ENCODE measurements at places on chromosomes 16 and 17.

DNA sequence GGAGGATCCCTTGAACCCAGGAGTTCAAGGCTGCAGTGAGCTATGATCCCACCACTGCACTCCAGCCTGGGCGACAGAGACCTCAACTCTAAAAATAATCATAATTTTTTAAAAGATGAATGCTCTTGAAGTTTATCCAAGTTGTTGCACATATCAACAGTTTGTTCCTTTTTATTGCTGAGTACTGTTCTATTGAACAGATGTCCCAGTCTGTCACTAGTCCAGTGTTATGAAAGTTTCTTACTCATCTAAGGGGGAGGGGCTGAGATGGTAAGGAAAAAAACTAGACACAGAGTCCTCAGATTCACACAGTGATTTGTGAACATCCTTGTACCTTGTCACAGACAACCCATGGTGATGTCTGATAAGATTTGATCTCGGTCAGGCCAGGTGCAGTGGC is 3.9 kb downstream of the ACAP1 start:
- no peak for DNase-seq

DNA sequence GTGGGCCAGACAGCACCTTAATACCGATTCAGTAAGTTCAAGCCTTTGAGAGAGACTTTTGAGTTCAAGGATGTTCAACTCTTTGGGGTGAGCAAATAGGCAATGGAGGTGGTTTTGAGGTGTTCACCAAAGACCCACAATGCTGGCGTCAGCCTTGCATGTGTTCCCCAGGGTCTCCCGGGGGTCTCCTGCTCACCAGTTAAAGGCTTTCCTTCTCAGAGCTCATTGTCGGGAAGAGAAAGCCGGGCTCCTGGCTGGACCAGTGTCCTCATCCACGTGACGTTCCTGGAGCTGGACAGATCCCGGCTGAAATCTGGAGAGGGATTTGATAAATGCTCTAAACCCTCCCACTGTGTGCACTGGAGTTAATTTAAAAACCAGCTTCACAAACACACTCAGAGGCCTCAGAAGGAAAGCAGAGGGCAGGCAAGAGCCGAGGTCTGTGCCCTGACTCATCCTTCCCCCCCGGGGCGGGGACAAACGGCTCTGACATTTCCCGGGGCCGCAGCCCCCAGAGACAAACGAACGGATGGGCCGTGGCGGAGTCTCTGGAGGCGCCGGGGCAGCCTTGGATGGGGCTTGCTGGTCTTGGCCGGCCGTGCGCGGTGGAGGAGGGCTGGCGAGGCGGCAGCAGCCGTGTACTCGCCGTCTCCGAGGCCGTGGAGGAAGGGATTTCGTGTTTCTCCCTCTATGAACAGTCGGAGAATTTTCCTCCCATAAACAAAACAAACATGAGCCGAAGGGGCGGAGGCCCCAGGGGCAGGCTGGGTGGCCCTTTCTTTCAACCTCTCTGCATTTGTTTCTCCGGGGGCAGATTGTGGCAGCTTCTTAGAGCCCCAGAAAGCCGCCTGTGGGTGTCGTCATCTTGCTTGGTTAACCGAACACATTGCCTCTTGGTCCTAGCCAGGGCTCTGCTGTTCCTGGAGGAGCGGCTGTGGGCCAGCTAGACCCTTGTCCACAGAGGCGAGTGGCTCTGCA is 94.2 kb downstream of the NTN1 start:
- DNase-seq: peak; percentile 28

DNA sequence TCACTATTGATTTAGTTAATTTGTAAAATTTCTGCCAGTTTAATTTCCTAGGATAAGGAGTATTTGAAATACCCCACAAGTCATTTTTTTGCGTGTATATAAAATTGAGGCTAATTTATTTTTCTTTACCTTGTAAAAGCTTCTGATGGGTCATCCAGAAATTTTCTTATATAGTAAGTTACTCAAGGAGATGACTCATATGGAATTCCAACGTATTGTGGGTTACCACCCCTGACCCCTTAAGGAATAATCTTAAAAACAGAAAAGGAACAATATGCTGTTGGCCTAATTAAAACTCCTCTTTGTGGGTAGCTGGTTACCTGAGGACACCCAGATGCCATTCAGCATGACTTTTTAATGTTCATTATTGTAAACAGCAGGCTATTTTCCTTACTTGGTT is 13.6 kb downstream of the HEATR6 start:
- no peak for DNase-seq

GRCh38 chr17:49504369-49504768 is 9.3 kb downstream of the NGFR start:
- no peak for DNase-seq

- DNase-seq: no peak
Measured at GRCh38 chr17:44000141-44000860, 4.1 kb upstream of the NAGS start.

GRCh38 chr17:67993153-67993997 is 2.9 kb downstream of the C17orf58 start:
- peak; percentile 74 for DNase-seq
